ENCODE measurements at places on chromosomes 5 and 9.

- no peak for DNase-seq
Observed at GRCh38 chr5:126003309-126003708, 419.9 kb upstream of the GRAMD2B start.

GRCh38 chr9:92714787-92715487 lies 45.0 kb upstream of the IPPK start:
- no peak for DNase-seq

GRCh38 chr5:135452321-135453030 lies at the start of gene TIFAB:
Gene TIFAB (minus strand): TSS chr5:135452351. CDS start chr5:135449939, 2,412 bp downstream.
- no peak for DNase-seq

DNA sequence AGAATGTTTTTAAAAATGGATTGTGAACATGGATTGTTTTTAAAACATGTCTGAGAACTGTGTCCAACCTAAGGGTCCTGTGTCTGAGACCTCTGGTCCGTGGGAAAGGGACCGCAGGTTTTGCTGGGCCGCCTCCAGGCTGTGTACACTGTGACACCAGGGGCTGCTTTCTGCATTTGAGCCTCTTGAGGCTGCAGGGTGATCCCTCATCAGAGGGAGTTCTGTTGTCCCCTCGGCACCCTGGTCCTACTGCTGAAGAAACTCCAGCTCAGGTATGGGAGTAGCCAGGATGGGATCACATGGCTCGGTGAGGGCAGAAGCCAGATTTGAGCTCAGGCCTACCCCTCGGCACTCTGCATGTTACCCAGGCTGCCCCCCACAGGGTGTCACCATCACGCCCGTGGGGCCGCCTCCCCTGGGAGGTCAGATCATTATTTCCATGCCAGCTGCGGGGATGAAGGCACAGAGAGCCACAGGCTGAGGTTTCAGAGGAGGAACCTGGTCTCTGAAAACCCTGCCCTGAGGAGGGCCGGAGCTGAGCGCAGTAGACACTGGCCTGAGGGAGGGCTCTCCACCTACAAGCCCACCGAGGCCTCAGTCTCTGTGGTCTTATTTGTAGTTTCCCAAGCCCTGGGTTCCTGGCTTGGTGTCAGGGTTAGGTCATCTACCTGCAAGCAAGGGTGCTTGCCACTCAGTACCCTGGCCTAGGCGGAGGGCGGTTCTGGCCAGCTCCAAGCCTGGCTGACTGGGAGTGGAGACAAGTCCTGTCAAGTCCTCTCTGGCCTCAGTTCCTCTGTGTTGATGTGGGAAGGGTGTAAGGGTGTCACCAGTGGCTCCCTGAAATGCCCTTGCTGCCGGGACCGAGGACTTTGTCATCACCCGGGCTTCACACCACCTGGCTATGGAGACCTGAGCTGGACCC lies 2.8 kb downstream of the PRR7 start:
- no peak for DNase-seq

- no peak for DNase-seq
Observed at GRCh38 chr5:124935065-124935464, 188.6 kb upstream of the ZNF608 start.

DNA sequence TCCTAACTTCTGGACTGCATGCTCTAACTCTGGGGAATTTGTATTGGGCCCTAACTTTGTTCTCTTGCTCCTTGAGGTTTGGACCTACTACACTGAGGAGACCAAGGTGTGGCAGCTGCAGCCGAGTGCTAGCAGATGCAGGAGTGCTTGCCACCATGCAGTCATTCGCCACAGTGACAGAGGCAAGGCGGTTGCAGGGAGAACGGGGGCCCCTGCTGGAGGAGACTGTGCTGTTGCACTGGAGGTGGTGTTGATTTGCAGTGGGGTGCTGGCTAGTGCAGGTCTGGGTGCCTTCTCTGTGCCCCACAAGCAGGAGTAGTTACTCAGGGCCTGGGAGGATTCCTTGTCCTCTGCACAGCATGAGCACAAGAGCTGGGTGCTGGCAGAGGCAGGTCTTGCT lies 22.4 kb upstream of the DIRAS2 start:
- no peak for DNase-seq

DNA sequence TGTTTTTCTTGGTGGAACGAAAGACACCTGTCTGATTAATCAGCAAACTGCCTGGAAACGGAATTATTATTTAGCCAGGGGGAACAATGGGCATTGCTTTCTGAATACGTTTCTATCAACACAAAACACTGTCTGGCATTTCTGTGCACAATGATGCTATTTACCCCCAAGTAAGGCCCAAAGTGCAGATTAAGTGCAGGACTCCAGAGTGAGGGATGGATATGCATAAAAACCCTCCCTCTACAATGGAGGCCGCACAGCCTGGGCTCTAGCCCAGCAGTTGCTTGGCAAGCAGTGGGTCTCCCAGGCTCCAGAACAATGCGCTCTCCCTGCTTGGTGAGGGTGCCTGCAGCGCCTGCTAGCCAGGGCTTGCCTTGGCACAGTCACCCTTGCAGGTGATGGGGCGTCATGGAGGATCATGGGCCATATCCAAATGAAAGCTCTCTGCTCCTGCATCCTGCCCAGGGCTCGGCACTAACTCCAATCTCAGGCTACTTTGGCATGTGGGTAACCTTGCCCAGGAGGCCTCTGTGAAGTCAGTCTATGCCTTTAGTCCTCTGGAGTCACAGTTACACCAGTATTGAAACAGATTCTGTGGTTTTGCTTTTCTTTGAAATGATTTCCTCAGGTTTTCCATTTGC lies 11.5 kb upstream of the SPATA24 start:
- DNase-seq, result no peak

- no peak for DNase-seq
Observed at GRCh38 chr9:87497604-87498045, at the start of gene DAPK1. Gene DAPK1 (plus strand): TSS chr9:87497867. CDS start chr9:87499078, 1,211 bp downstream.

GRCh38 chr5:55936100-55936693 lies 58.6 kb downstream of the IL6ST start:
- DNase-seq, result no peak

DNA sequence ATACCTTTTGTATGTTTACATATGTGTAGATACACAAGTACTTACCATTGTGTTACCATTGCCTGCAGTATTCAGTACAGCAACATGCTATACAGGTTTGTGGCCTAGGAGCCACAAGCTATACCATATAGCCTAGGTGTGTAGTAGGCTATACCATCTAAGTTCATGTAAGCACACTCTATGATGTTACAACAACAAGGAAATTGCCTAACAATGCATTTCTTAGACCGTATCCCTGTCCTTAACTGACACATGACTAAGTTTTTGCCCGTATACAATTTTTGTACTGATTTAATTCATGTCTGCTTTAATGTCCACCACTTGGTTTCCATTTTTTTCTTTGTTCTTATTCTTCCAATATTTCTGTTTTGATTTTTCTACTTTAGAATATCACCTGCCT lies 18.5 kb downstream of the TNPO1 start:
- no peak for DNase-seq

- no peak for DNase-seq
Observed at GRCh38 chr9:114754581-114754980, 51.3 kb downstream of the TNFSF15 start.

DNA sequence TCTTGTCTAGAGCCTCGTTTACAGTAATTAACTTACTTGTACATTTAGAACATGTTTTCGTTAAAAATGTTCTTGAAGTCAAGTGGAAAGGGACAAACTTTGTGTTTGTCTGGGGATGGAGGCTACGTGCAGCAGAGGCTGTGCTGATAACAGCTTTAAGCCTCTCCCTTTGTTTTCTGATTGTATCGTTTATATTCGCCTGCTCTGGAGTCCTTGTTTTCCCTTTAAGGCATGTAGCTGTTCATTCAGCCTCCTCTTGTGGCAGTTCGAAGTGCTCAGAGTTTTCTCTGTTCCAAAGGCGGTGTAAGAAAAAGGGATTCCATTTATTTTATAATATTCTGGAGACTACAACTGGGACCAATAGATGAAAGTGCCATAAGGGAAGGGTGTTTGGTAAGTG lies 1.9 kb downstream of the SLC36A1 start:
- no peak for DNase-seq

GRCh38 chr9:31188496-31188895 lies 1195.9 kb upstream of the ACO1 start:
- DNase-seq, result no peak

GRCh38 chr9:112970939-112971338 lies 41.1 kb downstream of the ZNF883 start:
- DNase-seq, result no peak

GRCh38 chr9:14529054-14529453 lies 164.2 kb downstream of the ZDHHC21 start:
- DNase-seq, result no peak

DNA sequence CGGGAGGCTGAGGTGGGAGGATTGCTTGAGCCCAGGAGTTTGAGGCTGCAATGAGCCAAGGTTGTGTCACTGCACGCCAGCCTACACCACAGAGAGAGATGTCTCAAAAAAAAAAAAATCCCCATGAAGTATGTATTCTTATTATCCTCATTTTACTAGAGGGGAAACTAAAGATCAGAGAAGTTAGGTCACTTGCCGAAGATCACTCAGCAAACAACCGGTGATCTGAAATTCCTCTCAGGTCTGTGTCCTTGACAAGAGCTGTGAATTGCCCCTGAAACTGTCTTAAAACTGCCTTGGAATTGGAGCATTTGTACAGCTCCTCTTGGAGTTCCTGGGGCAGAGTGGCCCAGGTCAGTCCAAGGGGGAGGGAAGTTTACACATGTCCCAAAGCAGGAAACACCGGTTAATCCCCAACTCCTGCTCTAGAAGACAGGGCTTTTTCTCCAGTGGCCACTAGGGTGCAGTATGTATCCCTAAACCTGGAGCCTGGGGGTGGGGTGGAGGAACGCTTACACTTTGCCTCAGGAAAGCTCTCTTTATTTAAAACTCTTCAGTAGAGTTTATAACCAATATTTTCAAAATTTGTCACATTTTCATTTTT lies 27.6 kb downstream of the AQP7 start:
- DNase-seq, result peak; percentile 29

DNA sequence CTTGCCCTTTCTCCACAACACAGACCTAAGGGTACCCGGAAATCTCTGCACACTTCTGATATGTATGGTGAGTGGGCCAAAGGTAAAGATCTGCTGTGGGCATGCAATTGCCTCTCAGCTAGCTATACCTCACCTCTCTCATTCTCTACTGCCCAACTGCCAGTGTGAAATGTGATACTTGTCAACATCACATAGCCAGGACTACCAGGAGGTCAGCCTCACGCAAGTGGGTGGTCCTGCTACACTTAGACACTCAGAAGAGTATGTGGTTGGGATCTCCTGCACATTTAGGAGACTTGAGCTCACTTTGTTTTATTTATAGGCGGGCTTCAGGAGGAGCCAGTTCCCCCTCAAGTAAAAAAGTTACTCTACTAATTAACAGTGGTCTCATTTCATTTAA lies 88.0 kb upstream of the MAN2A1 start:
- DNase-seq, result no peak

- DNase-seq, result no peak
Observed at GRCh38 chr9:89635816-89636215, 31.0 kb downstream of the GADD45G start.

DNA sequence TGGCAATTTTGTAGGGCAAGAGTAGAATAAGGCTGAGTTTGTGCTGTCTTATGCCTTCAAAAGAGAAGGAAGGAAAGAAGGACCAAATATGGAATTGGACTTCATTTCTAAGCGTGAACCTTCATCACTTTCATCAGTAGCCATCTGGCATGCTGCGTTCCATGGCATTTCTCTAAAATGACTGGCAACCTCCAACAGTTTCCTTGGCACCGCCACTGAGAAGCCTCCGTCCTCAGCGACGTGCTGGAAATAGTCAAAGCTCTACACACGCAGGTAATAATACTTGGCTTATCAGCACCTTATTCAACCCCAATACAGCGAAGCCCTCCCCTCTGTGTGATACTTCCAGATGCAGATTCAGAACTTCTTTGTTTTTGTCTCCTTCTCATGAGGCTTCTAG lies 169.7 kb upstream of the CD180 start:
- no peak for DNase-seq

- DNase-seq, result no peak
Observed at GRCh38 chr9:15521254-15521653, 10.5 kb upstream of the PSIP1 start.

GRCh38 chr9:27558307-27558706 lies 15.0 kb downstream of the C9orf72 start:
- no peak for DNase-seq

GRCh38 chr9:71587576-71588362 lies 180.5 kb downstream of the CEMIP2 start:
- DNase-seq, result no peak

GRCh38 chr5:179301376-179301775 lies 43.9 kb downstream of the ADAMTS2 start:
- DNase-seq, result no peak

GRCh38 chr9:113125386-113126035 lies 25.3 kb upstream of the SLC31A2 start:
- no peak for DNase-seq

GRCh38 chr9:136935651-136936050 lies 8.9 kb downstream of the FBXW5 start:
- no peak for DNase-seq

DNA sequence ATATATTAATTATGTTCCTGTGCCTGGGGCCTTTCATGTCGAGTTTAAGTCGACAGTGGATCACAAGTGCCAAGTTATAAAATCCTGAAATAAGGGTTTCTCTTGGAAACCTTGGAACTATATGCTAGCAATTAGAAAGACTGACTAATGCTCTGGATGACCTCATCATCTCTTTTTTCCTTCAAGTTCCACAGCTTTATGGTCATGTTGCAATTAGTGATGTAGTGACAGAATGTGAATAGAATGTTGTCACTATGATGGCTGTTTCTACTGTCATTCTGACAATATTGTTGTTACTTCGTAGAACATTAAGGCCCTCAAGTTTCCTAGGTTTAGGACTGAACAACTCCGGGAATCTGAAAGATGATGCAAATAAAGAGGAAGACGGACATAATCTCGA lies 368.0 kb upstream of the SEMA6A start:
- DNase-seq, result no peak

GRCh38 chr5:10859393-10860195 lies 98.6 kb upstream of the DAP start:
- DNase-seq, result no peak

GRCh38 chr5:14109041-14109747 lies 33.9 kb upstream of the TRIO start:
- DNase-seq, result peak; percentile 51

DNA sequence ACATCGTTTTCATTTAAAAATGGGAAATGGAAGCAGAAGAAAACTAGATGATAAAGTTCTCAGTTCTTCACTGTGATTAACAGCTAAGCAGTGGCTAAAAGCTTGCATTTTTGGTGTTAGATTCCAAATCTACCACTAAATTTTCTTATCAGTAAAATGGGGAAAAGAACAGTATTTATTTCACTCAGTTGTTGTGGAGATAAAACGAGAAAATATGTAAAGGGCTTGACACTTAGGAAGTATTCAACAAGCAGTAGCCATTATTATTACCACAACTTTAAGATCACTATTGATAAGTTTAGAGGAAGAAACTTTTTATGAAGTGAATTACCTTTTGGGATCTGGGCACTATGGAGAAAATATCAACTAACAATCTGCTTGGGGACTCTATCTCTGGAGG lies 4.5 kb downstream of the STOM start:
- DNase-seq, result no peak

DNA sequence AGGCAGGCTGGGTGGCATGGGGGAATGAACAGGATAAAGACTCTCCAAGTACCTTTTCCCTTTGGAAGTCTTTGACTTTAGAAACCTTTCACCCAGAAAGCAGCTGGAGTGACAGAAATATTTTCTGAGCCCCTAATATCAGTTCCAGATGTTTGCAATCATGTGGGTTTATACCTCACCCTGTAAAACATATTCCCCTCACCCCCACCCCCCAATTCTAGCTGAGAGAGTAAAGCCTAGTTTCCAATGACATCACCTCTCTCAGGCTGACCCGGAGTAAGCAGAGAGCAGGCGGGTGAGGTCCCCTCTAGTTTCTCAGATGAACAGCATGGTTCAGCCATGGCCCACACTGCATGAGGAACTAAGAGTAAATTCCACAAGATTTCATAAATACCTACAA lies 82.9 kb upstream of the TRIM32 start:
- no peak for DNase-seq

Data from GM18507 (cell line).